LHCN-M2 (cell line): ENCODE measurements at places on chromosomes 6 and 20. TPM values are rescaled to one million over a fixed set of nuclear protein-coding genes. Genes with fewer than 3 reads are reported as not detected.

- peak; percentile 45 for DNase-seq
These were observed 31.8 kb downstream of the ABRACL start for GRCh38 chr6:139060332-139060731.

DNA sequence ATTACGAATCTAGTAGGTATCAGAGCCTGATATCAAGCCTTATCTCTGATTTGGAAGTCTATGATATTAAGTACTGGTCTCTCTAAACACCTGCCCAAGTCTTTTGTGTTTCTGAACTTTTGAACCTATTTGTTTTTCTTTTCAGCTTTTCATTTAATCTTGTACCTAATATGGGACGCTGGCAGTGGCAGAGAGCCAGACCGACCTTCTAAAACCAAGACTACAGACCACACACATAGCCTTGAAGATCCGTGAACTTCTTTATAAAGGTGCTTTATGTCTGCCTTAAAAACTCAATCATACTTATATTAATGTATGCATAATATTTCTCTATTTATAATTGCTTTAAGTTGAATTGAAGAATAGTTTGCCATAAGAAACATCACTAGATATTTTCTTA, 12.6 kb upstream of the PTCHD4 start:
- DNase-seq = no peak

DNA sequence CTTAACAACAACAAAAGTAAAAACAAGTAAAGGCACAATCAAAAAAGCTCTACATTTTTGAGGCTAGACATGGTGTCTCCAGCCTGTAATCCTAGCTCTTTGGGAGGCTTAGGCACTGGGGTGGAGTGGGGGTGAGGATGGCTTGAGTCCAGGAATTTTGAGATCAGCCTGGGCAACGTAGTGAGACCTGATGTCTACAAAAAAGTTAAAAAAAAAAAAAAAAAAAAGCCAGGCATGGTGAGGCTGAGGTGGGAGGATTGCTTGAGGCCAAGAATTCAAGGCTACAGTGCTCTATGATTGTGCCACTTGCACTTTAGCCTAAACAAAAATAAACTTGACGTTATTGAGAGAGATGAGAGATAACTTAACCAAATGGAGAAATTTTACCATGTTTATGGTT, 60.1 kb downstream of the QKI start:
- no peak for DNase-seq

DNA sequence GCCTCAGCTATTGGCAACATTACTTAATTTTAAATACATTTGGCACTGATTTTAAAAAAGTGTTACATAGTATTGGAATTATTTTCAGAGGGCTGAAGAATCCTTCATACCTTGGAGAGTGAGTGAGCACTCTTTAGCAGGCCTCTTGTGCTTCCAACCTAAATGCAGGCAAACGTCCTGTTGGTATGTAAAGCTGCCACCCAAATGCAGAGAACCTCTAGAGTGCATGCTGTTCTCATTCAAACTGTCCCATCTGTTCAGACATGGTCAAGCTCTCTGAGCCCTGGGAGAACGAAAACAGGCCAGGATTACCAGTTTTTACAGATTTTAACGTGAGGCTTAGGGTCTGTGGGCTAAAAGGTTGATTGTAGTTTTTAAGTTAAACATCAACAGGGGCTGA, 378.0 kb upstream of the FLRT3 start:
- DNase-seq = no peak

DNA sequence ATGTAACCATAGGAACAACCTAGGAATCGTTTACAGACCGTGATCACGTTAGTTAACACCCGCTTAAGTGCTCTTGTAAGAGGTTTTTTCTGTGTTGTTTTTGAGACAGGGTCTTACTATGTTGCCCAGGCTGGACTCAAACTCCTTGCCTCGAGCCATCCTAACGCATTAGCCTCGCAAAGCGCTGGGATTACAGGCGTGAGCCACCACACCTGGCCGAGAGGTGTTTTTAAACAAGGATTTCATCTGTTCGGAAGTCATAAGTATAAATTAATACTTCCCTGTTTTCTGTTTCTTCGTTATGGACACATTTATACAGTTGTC, 727 bp downstream of the MRS2 start:
- no peak for DNase-seq

DNA sequence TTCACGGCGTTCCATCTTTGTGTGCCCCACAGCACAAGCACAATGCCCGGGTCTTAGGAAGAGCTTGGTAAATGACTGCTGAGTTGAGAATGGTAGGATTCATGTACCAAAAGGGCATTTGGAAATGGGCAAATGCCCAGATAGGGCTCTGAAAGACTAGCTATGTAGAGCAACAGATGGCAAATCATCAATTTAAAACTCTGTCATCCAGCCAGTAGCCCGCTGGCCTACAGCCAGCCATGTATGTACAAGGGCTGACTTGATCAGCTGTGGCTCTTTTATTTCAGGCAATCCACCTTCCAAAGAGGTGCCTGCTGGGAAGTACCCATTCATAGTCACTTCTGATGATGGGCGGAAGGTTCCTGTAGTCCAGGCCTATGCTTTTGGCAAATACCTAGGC, 35.1 kb downstream of the NT5E start:
- peak; percentile 69 for DNase-seq

DNA sequence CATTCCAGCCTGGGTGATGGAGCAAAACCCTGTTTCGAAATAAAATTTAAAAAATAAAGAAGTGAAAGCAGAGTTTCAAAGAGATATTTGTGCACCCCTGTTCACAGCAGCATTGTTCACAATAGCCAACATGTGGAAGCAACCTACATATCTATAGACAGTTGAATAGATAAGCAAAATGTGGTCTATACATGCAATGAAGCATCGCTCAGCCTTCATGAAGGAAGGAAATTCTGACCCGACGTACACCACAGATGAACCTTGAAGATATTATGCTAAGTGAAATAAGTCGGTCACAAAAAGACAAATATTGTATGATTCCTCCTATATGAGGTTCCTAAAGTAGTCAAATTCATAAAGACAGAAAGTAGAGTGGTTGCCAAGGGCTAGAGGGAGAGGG, 6.5 kb upstream of the NCOA6 start:
- no peak for DNase-seq

GRCh38 chr6:124294574-124295200, 491.0 kb downstream of the NKAIN2 start:
- peak; percentile 68 for DNase-seq

DNA sequence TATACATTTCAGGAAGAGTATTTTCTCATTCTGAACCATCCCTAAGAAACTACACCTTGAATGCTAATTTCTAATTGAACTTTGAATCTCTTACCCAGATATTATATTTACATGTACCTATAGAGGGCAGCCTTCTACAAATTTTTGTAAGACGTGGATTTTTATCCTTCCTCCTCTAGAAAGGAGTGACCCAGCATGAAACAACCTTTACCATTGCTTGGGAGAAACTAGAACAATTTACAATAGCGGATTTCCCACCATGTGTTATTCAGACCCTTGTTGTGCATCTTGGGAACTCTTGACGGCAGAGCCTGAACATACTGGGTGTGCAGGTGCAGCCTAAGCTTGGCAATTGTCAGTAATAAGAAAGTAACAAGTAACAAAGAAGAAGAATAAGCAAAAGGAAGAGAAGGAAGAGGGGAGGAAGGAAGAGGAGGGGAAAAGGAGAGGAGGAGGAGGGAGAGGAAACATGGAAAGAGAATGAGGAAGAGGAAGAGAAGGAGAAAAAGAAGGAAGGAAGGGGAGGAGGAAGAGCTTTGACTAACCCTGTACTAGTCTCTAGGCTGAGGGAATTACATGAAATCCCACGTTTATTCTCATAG, 10.8 kb upstream of the TAAR1 start:
- DNase-seq = peak; percentile 39

GRCh38 chr20:7977709-7978108, 37.5 kb upstream of the HAO1 start:
- no peak for DNase-seq

DNA sequence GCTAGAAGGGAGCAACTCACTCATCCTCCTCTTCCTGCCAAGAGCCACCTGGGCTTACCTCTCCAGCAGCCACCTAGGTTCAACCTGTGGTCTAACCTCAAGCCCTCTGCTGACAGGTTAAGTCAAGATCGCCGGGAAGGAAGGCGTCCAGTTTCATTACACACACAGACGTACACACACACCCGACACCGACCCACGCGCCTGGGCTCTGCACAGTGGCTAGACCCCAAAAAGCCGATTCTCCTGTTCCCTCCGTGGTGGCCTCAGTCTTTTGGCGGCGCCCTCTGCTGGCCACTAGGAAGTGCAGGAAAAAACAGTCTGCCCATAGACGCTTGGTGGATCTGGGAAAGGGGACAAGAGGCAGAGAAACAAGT, 52.8 kb downstream of the MRPL14 start:
- DNase-seq = peak; percentile 84

Gene TMC2
- not detected in 2 replicates for total RNA-seq

Gene ZNF76
- total RNA-seq = 22.2 and 26.8 TPM in 2 replicates

Gene HLA-DRB1
- 0.45 and 0.57 TPM in 2 replicates for total RNA-seq
